ENCODE measurements at places on chromosomes 1 and 21.

DNA sequence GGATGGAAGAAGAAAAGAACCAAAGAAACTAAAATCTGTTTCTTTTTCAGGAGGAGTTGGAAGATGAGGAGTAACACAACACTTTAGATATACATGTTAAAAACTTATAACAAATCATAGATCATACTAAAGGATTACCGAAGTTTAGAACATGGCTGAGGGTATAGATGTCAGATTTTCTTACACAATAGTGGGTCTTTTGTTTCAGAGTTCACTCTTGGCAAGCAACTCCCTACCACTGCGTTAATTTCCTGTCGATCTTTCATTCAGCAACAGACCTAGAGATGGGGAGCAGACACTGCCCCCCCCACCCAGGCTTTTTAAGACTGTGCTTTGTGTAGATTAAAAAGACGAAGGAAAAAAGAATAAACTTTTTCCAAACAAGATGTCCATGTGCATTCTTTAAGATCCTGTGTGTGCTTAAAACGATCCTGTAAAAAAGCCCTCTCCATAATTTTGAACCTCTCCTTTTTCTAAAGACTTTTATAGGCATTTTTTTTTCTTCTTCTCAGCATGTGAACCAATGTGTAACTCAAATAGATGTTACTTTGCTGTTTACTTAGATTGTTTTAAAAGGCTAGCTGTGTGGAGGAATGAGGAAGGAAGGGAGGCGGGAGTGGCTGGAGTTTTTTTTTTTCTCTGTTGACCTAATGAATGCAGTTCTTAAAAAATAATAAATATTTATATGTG is 50.4 kb downstream of the NFIA start:
- no peak for DNase-seq

- DNase-seq: no peak
Measured at GRCh38 chr1:92043621-92044020, 13.8 kb downstream of the EPHX4 start.

- no peak for DNase-seq
Measured at GRCh38 chr1:183147735-183148134, 38.3 kb upstream of the LAMC2 start.

DNA sequence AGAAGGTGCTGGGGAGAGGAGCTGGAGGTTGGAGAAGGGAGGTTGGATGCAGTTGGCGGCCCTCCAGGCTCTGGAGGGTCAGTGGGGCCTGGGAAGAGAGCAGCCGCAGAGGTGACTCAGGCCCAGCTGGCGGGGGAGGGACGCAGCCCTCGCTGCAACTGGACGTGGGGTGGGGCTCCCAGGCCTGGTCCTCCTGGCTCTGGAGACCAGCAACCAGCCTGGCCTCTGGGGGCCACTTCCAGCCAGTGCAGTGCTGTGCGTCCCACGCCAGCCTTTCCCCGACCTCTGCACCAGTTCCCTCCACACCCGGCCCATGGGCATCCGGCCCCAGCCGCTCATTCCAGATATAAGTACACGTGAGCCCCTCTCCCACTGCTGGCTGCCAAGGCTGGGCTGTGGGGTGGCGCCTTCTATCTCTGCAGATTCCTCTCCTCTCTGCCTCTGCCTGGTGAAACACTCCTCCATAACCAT is 38.0 kb upstream of the COL18A1 start:
- DNase-seq: peak; percentile 91

- no peak for DNase-seq
Measured at GRCh38 chr1:211522804-211523203, 30.8 kb upstream of the RD3 start.

DNA sequence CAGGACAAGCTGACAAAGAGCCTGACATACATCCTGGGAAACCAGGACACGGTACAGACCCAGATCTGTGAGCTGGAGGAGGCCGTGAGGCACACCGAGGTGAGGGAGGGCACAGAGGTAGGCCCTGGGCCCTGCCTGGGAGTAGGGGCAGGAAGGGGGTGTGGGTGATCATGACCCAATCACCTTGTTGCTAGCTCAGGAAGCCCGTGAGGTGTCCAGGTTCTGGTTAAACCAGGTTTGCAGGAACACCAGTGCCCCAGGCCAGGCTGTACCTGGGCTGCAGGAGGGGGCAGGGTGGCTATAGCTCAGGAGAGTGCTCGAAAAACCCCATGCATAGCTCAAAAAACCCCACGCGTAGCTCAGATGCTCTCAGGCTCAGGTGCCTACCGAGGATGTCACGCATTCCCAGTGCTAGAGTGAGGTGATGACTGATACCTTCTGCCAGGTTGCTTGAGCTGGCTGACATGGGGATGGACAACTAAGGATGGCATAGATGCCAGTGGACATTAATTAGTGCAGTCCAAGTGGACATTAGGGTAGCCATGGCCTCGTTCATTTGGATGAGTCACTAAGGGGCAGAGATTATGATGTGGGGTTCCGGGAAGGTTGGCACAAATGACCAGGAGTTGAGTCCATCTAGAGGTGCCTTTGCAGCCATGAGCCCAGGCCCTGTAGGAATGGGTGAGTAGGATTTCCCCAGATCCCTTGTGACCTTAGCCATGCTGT is 3.7 kb downstream of the TRIM46 start:
- DNase-seq: peak; percentile 62

- no peak for DNase-seq
Measured at GRCh38 chr1:191648939-191649338, 509.3 kb upstream of the RGS18 start.

GRCh38 chr1:112614460-112615065 is 4.4 kb downstream of the ST7L start:
- DNase-seq: no peak

GRCh38 chr1:119219711-119220110 is 79.3 kb upstream of the WARS2 start:
- no peak for DNase-seq

GRCh38 chr1:238439511-238439910 is 548.8 kb upstream of the ZP4 start:
- DNase-seq: no peak

DNA sequence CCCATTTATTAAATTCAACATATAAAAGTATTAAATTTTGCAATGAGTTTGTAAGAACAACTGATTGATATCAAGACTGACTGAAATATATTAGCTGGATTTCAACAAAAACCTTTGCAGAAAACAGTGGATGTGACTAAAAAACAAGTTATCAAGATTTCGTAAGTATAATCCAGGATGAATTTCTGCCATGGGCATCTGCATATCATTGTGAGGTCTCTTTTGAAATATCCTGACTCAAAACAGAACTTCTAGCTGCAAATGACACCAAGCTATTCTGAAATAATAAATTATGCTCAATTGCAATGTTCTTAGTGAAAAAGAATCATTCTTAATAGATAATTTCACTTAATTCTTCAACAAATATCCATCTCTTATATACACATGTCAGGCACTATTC is 52.6 kb downstream of the CD34 start:
- DNase-seq: no peak

DNA sequence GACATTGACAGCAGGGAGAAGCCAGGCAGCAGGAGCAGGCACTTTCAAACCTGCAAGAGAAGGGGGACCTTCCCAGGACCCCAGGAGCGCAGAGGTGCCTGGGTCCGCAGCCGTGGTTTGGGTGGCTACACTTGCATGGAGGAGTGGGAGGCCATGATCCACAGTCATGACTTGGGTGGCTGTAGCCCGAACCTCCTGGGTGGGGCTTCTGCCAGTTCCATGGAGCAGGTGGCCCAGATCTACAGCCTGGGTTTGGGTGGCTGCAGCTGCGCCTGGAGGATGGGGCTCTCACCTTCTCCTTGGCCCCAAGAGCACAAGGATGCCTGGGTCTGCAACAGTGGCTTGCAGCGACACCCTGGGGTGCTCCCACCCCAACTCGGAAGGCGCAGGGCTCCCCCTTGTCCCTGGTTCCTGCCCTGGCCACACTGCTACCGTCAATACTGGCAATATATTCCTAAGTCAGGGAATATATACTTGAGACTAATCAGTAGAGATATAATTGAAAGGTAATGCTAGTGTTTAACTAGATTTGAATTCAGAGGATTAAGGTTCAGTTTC is 2.3 kb upstream of the OR6K6 start:
- DNase-seq: no peak

DNA sequence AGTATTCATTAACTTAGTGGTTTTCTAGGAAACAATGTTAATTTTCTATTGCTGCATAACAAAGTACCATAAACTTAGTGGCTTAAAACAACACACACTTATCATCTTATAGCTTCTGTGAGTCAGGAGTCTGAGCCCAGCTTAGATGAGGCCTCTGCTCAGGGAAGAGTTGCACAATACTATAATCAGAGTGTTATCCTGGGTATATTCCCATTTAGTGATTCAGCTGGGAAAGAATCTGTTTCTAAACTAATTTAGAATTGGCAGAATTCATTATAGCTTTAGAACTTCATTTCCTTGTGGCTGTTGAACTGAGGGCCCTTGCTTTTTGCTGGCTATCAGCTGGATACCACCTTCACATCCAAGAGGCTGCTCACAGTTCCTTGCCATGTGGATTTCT is 515.5 kb downstream of the BRINP3 start:
- no peak for DNase-seq

- DNase-seq: no peak
Measured at GRCh38 chr1:6280761-6281451, 20.0 kb upstream of the GPR153 start.

DNA sequence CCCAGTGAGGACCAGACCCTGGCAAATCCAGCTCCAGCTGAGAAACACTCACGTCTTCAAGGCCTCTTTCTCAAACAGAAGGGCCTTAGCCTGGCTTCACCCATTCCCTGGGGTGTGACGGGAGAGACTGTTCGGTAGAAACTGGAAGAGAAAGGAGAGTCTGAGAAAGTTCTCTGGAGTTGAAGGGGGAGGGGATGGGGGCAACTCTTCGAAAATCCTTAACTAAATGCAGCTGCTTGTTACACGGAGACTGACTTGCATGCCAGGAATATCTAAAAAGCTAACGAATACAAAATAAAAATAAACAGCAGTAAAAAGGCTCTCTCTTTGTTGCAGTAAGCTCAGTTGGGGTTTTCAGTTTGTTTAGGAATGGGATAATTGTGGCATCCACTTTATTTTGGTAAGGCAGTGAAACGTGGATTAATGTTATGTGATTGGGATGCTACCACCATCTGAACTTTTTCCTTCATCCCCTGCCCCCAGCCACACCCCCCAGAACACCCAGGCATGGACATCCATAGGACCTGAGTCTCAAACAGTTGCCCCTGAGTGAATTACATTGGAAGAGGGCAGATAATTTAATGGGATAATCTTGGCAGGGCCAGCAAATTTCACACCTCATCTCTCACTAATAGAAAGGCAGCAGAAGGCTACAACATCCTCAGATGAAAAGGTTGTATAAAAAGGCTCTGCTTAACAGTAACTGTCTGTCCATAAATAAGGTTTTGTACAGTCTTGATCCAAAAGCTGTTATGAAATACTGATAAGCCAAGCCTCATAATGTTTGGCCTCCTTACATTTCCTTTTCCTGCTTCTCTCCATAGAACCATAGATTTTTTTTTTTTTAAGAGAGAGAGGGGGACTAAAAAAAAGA is 5.8 kb downstream of the ROR1 start:
- DNase-seq: no peak

- no peak for DNase-seq
Measured at GRCh38 chr1:87584586-87584985, 255.9 kb downstream of the LMO4 start.

- no peak for DNase-seq
Measured at GRCh38 chr1:175704621-175705020, 38.8 kb downstream of the TNR start.

GRCh38 chr1:1398677-1399186 is 403 bp downstream of the CCNL2 start:
- no peak for DNase-seq

GRCh38 chr1:248905662-248906008 is 400 bp upstream of the PGBD2 start:
- no peak for DNase-seq

DNA sequence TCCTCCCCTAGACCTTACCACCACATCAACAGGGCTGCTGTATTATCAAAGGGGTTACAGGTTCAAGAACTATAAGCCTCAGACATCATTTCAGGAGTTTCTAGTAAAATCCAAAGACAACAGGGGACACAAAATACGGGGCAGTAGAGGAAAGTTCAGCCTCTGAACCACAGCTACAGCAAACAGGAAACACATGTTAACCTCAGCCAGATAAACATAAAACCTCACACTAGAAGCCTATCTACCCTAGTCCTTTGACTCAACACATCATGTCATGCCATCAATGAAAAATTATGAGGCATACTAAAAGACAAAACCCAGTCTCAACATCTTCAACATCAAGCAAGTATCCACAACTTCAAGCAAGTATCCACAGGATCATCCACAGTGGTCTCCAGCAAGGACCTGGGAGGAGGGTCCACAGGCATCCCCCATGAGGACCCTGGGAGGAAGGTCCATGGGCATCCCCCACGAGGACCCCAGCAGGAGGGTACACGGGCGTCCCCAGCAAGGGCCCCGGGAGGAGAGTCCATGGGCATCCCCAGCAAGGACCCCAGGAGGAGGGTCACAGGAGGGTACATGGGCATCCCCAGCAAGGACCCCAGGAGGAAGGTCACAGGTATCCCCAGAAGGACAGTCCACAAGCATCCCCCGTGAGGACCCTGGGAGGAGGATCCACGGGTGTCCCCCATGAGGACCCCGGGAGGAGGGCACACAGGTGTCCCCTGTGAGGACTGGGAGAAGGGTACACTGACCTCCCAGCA is 440.0 kb downstream of the MATN1 start:
- no peak for DNase-seq

DNA sequence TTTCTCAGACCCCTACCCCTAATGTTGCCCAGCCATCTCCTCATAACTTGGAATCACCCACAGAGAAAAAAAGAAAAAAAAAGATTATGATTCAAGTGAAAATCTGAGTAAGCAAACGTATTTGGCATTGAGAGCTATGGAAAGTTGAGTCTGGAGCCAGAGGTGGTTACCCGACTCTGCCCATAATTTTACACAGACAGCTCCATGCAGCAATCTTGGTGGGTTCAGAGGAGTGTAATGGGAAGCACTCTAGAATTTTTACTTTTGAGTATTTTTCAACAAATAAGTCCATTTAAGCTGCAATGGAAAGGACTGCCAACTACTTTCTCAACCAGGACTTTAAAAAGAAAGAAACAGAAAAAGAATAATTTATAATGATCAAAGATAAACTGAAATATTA is 62.7 kb downstream of the ZC3H11B start:
- DNase-seq: no peak

- no peak for DNase-seq
Measured at GRCh38 chr1:23339632-23340031, 4.5 kb downstream of the HNRNPR start.

DNA sequence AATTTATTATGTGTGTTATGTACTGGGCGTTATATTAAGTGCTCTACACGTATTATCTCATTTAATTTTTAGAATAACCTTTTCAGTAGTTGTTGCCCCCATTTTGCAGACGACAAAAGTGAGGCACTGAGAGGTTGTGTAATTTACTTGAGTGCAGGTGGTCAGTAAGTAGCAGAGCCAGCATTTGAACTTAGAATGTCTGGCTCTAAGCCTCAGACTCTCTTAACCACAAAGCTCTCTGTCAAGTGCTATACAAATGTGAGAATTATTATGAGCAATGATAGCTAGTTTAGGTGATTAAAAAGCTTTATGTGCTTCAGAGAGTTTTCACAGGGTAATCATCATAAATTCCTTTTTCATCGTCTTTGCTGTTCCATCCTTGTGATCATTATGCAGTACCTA is 96.3 kb upstream of the UBE2U start:
- DNase-seq: no peak

- no peak for DNase-seq
Measured at GRCh38 chr1:21568006-21568746, 59.0 kb downstream of the ALPL start.

- no peak for DNase-seq
Measured at GRCh38 chr1:165143437-165144065, 213.0 kb downstream of the LMX1A start.

- no peak for DNase-seq
Measured at GRCh38 chr1:63960326-63960725, 186.5 kb downstream of the ROR1 start.
